HuH-7 (cell line): ENCODE measurements at places on chromosomes 4 and X.
A peak's percentile ranks its signal among the peaks of the same experiment; 100 is the strongest.

- DNase-seq: no peak
Observed at GRCh38 chr4:100838286-100838685, 320.5 kb upstream of the EMCN start.

DNA sequence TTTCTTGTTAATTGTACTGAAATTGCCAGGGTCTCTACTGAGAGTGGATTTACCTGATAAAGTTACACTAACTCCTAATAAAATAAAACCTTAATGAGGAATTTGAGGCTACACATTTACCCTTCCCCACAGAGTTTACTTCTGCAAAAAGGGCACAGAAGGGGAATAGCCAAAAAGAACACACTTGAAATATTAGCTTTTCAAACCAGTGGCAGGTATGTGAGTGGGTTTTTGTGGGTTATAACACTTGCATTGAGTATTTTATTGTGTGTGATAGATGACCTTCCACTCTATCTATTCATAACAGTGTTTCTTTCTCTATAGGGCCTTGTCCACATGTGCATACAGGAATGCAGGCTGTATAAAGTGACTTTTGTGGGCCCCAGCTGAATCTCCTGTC, 5.0 kb upstream of the GPR174 start:
- DNase-seq: no peak

GRCh38 chr4:105192474-105192873, 45.8 kb downstream of the TET2 start:
- no peak for DNase-seq

DNA sequence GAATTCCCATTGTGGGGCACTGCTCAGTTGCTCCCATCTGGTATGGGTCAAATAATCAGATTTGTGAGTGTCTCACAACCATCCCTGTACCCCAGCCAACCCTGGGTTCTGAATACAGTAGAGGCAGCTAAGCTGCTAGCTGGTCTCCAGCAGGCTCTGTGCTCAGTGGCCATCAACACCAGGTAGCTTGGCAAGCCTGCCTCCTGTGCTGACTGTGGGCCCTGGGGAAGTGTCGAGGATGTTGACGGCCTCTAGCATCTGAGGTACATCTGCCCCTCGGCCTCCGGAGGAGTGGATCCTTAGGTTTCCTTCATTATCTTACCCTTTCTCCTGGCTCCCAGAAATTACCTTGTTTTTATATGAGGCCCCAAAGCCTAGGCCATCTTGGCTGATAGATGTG, 13.3 kb downstream of the RNF4 start:
- no peak for DNase-seq

DNA sequence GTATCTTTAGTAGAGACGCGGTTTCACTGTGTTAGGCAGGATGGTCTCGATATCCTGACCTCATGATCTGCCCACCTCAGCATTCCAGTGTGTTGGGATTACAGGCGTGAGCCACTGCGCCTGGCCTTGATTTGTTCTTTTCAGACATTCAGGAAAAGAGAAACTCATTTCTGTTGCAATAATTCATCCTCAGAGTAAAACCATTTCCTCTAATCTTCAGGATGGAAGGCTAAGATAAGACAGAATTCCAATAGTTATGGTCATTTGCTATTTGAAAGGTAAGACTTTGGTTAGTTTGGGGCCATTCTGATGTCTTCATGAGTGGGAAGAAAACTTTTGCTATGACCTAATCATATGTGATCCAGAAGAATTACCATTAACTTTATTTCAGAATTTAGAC, 83.0 kb downstream of the LRP2BP start:
- no peak for DNase-seq

DNA sequence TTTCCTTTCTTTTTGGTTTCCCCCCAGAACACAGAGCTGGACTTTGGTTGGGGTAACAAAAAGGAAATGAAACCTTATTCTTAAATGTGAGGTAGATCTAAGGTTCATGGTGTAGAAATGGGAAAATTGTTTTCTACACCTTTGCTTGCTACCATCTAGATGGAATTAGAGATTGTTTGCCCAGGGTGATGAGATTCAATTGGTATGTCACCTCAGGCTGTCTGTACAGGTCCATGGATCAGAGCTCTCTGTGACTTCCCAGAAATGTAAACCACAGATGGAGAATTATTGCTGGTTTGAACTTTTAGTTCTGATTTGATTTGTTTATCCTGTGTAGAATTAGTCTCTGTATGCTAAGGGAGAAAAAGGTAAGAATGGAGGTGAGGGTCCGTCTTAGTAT, 146.7 kb downstream of the PCDH7 start:
- DNase-seq: no peak

DNA sequence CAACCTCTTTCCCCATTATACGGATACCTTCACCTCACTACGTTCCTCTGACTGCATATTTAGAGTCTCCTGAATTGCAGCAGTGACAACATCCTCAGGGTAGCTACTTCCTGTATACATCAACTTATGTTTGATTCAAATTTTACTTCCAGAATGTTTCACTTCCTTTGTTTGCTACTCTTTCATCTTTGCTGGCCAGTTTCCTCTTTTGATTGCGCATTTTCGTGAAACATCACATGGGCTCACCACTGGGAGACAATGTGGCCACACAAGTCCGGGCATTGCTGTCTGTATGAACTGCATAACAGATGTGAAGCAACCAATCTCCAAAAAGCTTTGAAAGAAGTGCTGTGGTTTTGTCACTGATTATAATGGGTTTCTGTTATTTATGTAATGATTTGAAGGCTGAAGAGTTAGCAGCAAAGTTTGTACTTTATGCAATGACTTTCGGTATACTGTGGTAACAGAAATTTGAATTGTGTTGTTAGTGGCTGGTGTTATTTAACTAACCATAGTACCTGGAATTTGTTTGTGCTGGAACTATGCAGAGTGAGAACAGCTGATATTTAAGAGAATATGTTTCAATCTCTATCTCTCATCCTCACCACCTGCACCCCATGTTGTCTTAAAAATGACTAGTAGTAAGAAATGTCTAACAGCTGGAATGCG, 7.4 kb downstream of the SNCA start:
- DNase-seq: no peak

DNA sequence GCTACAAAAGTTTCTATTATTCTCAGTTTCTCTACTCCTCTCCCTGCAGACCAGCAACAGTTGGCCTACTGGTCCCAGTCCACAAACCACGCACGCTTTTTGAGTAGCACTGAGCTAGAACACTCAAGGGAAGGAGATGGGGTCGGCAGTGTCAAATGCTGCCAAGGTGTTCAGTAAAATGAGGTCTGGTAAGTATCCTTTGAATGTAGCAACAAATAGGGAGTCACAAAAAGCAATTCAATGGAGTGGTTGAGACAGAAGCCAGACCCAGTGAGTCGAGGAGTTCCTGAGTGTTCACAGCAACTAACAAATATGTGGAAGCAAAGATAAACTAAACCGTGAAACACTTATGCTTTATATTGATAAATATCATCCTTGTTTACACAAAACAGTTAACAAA, 355.7 kb downstream of the MID1IP1 start:
- no peak for DNase-seq

GRCh38 chr4:102761296-102761701, 531 bp upstream of the MANBA start:
- no peak for DNase-seq

- no peak for DNase-seq
Observed at GRCh38 chrX:101485212-101485949, at the start of gene ARMCX4. ARMCX4 (plus strand) TSS chrX:101485456; CDS start chrX:101488590, 3,134 bp downstream.

DNA sequence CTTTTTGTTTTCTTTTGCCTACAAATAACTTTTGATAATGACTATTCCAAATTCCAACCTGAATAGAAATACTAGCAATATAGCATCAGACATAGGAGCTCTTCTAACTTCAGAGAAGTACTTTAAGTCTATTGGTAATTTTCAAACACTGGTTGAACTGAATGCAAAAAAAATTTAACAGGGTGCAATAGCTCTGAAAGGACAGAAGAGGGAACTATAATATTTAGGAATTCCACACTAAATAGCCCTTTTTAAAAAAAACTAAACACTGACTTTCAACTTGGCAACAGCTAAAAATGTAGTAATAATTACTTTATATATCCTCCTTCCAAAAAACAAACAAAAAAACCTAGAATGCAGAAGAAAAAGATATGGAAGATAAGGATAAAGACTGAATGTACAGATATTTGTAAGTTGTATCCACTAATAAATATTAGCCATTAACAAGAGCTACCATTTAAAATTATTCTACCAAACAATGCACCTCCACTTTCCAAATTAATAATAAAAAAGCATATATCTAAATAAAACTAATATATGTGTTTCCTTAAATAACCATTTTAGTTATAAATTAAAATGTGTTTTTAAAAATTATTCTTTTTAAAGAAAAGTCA, 81.4 kb downstream of the FBXW7 start:
- no peak for DNase-seq

GRCh38 chr4:77358315-77358928, 201.4 kb downstream of the CCNG2 start:
- DNase-seq: peak; percentile 46

GRCh38 chr4:4488405-4489404, 53.1 kb downstream of the STX18 start:
- peak; percentile 37 for DNase-seq

GRCh38 chr4:7361280-7361895, 73.3 kb downstream of the PSAPL1 start:
- no peak for DNase-seq
